RCC 7860 (cell line): ENCODE measurements at places on chromosomes 2 and 18.

- DNase-seq = peak; percentile 6
Measured at GRCh38 chr2:173050684-173051083, 25.0 kb upstream of the MAP3K20 start.

DNA sequence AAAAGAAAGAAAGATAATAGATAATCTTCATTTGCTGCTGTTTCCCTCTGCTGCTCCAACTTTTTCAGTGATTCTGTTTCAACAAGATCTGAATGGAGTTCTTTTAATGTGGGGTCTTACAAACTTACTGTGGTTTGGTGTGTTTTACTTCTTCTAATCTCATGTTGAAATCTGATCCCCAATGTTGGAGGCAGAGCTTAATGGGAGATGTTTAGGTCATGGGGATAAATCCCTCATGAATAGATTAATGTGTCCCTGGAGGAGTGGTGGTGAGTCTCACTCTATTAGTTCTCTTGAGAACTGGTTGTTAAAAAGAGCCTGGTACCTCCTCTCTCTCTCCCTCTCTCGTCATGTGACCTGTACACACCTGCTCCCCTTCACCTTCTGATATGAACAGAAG is 442.4 kb downstream of the EPHA4 start:
- no peak for DNase-seq

DNA sequence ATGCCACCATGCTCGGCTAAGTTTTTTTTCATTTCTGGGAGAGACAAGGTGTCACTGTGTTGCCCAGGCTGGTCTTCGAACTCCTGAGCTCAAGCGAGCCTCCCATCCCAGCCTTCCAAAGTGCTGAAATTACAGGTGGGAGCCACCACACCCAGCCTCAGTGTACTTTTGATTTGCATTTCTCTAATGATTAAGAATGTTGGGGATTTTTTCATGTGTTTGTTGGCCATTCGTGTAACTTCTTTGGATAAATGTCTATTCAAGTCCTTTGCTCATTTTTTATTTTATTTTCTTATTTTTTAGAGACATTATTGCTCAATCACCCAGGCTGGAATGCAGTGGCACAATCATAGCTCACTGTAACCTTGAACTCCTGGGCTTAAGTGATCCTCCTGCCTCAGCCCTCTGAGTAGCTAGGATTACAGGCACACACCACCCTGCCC is 73.1 kb downstream of the TMEM185B start:
- DNase-seq = no peak

GRCh38 chr18:32674491-32674890 is 98.3 kb downstream of the KLHL14 start:
- DNase-seq = peak; percentile 32

- no peak for DNase-seq
Measured at GRCh38 chr2:171688129-171688465, 828 bp downstream of the DYNC1I2 start.

- DNase-seq = no peak
Measured at GRCh38 chr2:118202707-118203303, 114.5 kb downstream of the INSIG2 start.

GRCh38 chr2:230932556-230933511 is 7.8 kb upstream of the GPR55 start:
- no peak for DNase-seq

DNA sequence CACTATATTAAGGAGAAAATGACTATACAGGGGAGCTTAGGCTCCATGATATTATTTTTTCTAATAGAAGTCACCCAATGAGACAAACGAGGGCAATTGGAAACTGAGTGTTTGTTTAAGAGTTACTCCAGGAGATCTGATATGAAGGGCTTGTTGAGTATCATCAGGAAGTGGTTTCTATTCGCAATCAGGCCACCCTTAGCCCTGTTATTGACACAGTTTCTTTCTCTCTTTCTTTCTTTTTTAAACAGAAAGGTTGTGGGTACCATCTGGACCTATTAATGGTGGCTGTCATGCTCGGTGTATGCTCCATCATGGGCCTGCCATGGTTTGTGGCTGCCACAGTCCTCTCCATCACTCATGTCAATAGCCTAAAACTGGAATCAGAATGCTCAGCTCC is 117.3 kb downstream of the DPP4 start:
- DNase-seq = no peak

- no peak for DNase-seq
Measured at GRCh38 chr2:125839945-125840344, 816.0 kb upstream of the GYPC start.

- no peak for DNase-seq
Measured at GRCh38 chr2:217186668-217187159, 326.9 kb upstream of the TNP1 start.
